Activated CD4-positive, alpha-beta T cell treated with anti-CD3 and anti-CD28 coated beads for 24 hours (primary cell): ENCODE measurements at places on chromosomes 3 and 15.

DNA sequence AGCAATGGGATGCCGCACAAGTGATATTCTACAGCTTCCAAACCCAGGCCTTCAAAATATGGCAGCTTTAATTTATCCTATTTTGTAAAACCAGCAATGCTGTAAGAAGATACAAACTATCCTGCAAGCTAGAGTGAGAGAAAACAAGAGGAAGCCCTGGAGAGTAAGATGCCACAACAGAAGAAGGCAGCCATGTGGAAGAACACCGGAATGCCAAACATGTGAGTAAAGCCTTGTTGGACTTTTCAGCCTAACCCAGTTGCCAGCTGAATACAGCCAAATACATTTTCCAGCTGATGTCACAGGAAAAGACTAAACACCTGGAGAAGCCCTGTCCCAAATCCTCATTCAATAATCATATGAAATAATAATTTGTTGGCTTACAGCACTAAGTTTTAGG is 1115.1 kb upstream of the CADM2 start:
- DNase-seq = no peak

DNA sequence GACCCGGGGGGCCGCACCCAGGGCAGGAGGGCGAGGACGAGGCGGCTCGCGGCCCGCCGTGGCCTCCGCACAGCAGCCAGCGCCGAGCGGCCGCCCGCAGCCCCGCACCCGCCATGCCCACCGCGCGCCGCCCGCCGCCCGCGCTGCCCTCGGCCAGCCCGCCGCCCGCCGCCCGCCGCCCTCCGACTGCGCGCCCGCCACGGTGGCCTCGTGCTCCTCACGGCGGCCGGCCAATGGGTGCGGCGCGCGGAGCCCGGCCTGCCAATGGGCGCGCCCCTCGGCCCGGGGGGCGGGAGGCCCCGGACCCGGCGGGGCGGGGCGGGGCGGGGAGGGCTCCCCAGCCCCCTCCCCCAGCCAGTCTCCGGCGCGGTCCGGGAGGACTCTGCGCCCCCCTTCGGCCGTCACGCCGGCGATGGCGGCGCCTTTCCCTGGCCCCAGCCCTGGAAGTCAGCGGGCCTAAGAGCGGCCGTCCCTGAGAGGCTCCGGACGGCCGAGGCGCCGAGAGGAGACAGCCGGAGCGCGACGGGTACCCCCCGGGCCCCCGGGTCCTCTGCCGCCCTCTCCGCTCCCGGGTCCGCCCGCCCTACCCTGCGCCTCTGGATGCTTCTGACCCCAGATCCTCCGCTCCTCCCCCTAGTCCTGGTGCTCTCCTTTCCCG is at the start of gene NT5DC2:
TSS of gene NT5DC2 (minus strand) at position 235 of the 658 bp plus-strand sequence. CDS start at position 115, 120 bp downstream.
- peak; percentile 51 for DNase-seq

DNA sequence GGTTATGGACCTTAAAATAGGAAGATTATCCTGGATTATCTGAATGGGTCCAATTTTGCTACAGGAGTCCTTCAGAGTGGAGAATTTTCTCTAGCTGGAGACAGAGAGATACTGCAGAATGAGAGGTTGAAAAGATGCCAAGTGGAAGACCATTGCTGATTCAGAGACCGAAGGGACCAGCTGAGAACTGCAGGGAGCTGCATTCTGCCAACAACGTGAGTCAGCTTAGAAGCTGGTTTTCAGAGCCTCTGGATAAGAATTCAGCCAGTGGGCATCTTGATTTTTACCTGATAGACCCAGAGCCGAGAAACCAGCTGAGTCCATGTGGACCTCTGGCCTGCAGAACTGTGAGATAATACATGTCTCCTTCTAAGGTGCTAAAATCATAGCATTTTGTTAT is 234.0 kb downstream of the NR2F2 start:
- DNase-seq = no peak

- DNase-seq = no peak
Observed at GRCh38 chr3:43097400-43098080, 8.3 kb downstream of the POMGNT2 start.

- no peak for DNase-seq
Observed at GRCh38 chr3:112464264-112464663, 35.0 kb downstream of the BTLA start.

- no peak for DNase-seq
Observed at GRCh38 chr15:31016446-31016915, 25.1 kb upstream of the MTMR10 start.

DNA sequence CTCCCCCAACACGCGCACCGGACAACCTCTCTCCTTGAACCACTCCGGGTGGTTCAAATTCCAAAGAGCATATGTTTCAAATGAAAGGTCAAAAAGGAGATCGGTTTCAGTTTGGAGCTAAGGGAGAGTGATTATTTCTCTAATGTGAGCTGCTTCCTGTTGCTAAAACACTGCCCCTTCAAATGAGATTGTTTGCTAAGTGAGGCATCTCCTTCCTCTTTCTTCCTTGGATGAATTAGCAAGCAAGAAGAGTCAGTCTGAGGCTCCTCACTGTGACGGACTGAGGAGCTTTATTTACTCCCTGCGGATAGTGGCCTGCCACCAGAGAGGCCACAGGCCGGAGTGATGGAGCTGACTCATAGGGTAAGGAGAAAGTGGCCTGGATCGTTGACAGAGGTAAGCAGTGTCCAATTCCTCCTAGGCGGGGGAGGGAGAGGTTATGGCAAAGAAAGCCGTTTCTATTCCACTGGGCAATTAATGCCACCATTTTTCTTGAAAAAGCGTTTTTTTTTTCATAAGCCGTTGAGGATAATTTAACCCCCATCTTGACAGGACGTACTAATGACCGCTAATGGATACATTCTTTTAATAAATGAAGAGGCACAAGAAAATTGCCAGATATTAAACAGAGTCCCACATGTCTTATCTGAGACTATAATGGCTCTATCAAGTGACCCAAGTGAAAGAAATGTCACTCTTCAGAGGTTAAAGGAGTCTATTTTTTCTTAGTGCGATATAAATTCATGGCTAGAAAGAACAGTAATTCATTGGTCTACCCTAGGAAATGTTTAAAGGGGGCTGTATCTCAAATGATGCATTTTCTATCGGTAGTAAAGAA is 167.0 kb upstream of the ANKRD28 start:
- DNase-seq = no peak

DNA sequence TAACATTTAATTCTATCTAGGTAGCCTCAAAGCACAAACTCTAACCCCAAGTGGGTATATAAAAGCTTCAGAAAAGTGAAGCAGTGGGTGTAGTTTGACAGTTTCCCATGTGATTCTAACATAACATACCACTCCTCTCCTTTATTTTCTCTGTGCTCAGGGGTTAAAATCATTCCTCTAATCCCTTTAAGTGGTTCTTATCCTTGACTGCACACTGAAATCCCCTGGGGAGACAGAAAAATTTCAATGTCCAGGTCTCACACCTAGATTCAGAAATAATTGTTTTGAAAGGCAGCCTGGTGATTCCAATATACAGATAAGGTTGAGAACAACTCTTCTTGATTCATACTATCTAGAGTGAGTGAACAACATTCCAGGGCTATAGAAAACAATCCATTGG is 986.4 kb downstream of the ROBO1 start:
- DNase-seq = no peak

DNA sequence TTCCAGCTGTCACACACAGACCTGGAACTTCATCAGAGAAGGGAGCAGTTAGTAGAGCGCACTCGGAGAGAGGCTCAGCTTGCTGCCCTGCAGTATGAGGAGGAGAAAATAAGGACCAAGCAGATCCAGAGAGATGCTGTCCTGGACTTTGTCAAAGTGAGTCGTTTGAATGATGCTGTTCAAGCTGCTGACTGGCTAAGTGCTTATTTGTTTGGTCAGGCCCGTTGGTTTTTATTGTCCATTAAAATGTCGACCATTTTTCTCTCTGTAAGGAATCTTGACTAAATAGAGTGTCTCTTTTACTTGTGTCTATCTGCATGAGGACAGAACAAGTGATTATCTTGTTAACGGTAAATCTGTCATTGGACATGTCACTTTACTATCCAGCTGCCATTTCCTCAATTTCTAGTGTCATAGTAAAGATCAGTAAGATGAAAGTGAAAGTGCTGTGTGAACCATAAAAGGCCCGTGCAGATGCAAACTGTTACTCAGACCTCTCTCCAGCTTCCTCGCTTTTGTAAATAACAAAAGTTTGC is 56.9 kb downstream of the LRCH3 start:
- DNase-seq = no peak

- no peak for DNase-seq
Observed at GRCh38 chr3:47856669-47857068, 53.7 kb downstream of the DHX30 start.

- DNase-seq = no peak
Observed at GRCh38 chr3:149848688-149849087, 35.7 kb downstream of the RNF13 start.

DNA sequence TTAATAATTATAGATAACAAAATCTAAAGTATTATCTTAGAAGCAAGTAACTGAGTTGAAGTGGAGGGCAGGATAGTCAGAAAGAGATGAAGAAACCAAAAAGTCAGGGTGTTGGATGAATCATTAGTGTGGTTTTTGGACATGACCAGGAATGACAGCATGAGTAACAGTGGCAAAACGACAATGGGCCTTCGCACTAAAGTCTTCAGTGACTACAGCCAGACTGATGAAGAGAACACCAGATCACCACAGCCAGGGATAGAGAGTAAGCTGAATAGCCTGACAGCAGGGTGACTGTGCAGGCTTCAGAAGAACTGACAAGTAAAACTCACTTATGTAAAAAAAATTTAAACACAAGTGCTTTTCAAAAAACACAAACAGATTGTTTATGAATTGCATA is 96.0 kb upstream of the MELTF start:
- no peak for DNase-seq

DNA sequence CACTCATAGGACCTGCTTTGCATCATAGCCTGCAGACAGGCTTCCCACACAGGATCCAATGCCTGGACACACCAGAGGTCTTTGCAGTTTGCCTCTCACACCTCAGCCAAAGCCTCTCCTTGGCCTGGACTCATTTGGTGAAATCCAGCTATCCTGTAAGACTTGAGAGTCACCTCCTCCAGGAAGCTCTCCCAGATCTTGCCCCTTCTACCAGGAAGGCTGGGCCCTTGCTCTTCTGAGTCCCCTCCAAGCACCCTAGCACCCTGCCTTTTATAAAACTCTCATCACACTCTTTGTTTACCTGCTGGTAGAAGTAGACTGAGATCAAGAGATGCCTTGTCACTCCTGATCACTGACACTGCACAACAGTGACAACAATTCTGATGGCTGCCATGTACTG is 66.8 kb upstream of the GLCE start:
- no peak for DNase-seq

DNA sequence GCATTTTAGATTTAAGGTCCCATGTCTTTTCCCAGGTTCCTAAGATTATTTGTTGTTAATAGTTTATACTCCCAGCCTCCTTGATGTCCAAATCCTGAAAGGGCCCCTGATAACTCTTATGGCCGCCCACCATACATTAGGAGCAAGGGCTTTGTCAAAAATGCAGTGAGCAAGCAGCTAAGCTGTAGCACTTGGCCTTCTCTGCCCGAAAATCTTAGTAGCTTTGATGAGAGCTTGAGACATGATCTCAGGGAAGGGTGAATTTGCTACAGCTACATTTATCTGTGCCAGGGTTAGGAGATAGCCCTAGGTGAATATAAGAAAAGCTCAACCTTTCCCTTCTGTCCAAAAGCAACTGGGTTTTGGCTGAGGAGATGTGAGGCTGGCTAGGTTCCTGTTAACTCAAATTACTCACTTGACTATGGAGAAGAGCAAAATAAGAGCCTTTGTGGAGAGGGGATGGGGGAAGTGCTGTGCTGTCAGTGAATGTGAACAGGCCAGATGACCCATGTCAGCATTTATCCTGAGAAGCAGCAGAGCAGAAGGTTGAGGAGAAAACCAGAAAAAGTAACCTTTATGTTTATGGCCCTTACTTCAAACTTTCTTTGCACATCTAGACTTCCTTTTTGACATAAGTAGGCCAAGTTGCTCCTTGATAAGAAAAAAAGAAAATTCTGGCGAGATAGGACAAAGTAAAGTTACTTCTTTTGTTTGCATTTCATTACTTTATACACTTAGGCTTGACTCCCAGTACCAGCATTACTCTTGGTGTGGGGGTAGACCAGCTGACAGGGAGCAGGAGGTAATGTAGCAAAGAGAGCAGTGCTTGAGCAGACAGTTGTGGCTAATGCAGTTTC is 21.1 kb downstream of the MAPK6 start:
- DNase-seq = no peak

DNA sequence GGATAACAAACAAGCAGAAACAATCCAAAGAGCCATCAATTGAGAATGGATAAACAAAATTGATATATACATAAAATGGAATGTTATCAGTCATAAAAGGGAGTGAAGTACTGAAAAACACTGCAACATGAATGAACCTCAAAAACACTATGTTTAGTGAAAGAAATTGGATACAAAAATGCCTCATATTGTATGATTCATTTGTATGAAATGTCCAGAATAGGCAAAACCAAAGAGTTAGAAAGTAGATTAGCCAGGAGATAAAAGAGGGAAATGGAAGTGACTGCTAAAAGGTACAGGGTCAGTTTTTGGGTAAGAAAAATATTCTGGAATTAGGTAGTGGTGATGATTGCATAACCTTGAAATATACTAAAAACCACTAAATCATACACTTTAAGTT is 9.8 kb upstream of the SLC25A36 start:
- no peak for DNase-seq

DNA sequence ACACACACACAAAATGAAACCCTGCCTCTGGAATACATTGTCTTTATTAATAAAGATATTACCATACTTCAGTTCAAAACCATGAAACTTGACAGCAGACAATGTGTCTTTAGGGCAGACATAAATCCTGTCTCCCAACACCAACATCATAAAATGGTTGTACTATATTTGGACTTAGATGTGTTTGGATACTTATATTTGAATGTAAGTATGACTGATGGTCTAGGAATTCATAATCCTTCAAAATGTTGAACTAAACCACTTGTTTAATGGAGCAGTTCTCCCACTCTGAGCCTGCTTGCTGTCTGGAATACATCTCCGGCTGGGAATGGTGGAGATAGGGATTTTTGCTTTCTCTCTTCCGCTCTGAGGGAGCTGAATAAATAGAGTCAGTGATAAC is 10.6 kb downstream of the FBN1 start:
- no peak for DNase-seq

GRCh38 chr3:108296239-108296638 is at the start of gene HHLA2:
Gene HHLA2 (plus strand): TSS chr3:108296548. CDS start chr3:108351814, 55,266 bp downstream.
- peak; percentile 10 for DNase-seq

- DNase-seq = no peak
Observed at GRCh38 chr3:13014755-13015285, 58.4 kb downstream of the IQSEC1 start.

DNA sequence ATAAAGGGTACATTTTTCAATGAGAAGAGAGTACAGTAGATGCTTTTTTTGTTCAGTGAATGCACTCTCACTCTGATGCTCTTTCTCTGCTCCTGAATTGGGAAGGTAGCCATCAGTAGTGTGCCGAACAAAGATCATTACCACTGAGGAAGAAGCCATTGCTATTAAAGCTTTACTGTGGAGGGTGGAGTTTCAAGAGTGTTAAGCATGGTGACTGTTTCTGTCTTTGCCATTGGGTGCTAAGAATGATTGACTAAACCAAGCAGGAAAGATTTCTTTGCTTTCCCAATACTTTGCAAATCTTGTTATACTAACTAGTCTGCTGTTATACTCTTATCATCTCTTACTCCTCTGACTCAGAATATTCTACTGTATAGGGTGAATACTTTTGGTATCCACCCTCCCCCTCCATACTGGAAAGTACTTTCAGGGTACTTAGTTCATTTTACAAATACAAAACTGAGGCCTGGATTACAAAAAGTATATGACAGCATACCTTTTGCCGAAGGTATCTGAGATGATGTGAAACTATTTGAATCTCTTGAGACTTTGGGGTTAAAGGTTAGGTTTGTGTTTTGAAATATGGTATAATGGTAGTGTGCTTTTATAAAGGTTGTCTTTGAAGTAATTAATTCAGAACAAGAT is 1.7 kb downstream of the RAB11A start:
- no peak for DNase-seq

GRCh38 chr3:4574426-4574965 is 81.3 kb downstream of the ITPR1 start:
- DNase-seq = no peak
